ENCODE measurements at places on chromosomes 4 and X.

DNA sequence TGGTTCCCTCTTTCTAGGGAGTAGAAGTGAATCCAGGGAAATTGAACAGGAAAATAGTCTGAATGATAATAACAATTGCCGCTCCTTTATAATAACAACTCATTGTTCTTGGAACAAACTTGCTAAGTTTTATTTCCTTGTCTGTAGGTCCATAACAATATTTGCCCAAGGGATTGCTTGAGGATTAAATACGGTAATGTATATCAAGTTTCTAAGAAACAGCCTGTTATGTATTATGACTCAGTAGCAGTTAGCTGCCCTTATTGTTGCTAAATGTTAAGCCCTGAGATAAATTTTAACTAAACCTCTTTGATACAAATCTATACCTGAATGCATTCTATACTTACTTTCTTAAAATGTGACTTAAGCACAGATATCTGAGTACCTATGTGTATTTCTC, 215.9 kb upstream of the AADAT start:
- DNase-seq: no peak

GRCh38 chrX:122940199-122940598, 243.9 kb upstream of the GRIA3 start:
- no peak for DNase-seq

DNA sequence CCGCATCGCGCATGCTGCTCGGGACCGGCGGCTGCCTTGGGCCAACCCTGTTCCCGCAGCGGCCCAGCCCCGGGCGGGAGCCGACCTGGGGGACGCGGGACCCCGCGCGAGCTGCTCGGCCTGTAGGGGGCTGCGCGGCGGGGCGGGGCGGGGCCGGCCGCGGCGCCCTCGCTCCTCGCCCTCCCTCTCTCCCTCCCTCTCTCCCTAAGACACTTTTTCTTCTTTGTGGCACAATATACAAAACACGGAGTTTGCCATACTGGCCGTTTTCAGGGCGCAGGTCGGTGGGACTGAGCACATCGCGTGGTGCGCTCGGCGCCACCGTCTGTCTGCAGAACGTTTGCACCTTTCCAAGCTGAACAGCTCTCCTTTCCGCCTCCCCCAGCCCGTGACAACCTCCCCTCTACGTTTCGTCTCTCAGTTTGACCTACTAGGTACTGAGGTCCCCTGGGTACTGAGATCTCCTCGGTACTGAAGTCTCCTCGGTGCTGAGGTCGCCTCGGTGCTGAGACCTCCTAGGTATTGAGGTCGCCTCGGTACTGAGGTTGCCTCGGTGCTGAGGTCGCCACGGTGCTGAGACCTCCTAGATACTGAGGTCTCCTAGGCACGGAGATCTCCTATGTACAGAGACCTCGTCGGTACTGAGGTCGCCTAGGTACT, 261.1 kb upstream of the PLCXD1 start:
- peak; percentile 2 for DNase-seq

DNA sequence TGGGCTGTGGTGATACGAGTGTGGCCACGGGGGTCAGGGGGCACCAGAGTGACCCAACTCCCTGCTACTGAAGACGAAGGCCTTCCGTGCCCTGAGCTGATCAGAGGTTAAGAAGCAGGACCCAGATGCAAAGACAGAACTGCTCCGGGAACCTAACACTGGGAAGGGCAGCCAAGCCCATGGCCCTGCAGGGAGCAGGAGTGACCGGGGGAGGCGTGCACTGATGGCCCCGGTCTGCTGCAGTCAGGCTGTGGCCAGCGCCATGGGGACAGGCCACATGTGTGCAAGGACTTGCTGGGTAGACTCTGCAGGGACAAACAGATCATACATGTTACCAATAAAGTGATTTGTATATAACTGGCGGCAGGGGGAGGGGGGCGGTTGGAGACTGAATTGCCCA, 74.6 kb downstream of the ACOX3 start:
- no peak for DNase-seq

DNA sequence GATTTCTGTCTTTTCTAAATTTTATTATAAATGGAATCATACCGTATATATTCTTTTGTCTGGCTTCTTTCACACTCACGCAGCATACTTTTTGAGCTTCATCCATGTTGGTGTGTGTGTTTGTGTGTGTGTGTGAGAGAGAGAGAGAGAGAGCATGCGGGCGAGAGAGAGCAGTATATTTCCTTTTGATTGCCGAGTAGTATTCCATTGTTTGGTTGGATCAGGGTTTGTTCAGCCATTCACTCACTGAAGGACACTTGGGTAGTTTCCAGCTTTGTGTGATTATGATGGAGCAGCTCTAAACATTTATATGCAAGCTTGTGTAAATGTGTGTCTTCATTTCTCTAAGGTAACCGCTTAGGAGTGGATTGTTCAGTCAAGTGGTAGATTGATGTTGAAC, 3.1 kb upstream of the L1CAM start:
- no peak for DNase-seq

DNA sequence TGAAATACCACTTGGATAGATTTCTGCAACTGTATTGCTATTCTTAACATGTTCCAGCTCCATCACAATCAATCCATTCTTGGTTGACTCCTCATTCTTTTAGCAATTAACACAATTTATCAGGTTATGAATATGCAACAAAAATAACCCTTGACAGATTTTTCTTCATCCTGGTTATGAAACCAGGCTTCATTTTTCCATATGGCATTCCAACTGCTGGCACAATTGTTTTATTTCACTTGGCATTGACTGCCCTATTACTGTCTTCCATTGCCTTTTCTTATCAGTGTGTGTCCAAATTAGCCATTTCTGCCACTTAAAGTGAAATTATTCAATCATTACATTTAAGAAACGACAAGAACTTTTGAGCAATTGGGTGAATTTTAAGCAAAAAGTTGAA, 388.8 kb upstream of the EPHA5 start:
- no peak for DNase-seq

DNA sequence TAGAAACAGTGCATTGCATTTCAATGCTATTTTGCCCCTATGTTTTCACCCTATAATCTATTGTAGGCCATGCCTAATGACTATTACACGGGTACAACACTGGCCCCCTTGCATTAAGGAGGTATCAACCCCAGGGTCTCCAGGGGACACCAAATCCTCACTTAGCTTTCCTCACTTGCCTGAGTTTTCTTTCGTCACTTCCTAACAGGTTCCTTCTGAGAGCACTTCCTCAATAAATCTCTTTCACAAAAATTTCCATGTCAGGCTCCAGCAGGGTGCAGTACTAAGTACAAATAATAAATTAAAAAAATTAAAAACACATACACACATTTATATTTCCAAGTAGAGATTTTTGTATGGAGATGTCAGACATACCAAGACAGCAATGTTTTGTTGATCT, 165.0 kb downstream of the RBM46 start:
- no peak for DNase-seq

GRCh38 chrX:46961097-46961496, 48.9 kb downstream of the JADE3 start:
- no peak for DNase-seq

GRCh38 chrX:18935893-18936292, 48.0 kb downstream of the PHKA2 start:
- no peak for DNase-seq

DNA sequence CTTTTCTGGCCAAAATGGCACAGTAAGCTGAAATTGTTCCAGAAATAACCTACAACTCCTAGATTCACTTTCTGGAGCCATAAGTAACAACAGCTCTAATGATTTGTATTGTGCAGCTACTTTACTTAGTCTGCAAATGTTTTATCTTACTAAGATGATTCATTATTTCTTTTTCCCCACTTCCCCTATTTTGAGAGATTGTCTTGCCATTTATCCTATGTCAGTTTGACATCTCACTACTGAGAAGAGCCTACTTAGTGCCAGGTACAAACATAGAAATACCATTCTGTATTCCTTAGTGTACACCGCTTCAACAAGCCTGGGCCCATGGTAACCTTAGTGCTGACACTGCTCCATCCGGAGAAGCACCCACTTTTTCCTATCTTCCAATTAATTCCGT, 13.8 kb upstream of the STK26 start:
- DNase-seq: no peak

DNA sequence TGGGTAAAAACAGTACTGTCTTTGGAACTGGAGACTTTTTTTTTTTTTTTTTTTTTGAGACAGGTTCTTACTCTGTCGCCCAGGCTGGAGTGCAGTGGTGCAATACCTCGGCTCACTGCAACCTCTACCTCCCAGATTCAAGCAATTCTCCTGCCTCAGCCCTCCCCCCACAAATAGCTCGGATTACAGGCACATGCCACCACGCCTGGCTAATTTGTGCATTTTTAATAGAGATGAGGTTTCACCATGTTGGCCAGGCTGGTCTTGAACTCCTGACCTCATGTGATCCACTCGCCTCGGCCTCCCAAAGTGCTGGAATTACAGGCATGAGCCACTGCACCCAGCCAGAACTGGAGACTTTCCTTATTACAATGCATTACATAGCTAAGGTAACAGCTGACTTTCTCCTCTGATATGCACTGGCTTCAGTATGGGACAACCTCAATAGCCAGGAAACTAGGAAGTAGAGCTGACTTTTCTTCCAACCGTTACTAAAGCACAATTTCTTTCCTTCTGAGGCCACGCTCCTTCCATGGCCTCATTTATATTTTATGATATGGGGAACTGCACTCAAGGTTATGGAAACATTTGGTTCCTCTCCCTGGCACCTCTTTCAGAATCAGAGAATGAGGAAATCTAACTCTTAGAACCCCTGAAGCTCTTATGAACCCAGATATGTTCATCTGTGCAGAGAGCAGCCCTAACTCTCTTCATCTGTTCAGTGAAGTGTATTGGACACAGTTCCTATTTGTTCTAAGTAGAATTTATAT, 53.5 kb upstream of the FAM9B start:
- no peak for DNase-seq

GRCh38 chr4:83348074-83348473, 13.4 kb upstream of the HPSE start:
- DNase-seq: no peak

- DNase-seq: peak; percentile 11
These were observed 226.7 kb upstream of the PRKX start for GRCh38 chrX:3940000-3940610.

GRCh38 chrX:133448512-133449076, 33.3 kb upstream of the GPC4 start:
- no peak for DNase-seq

DNA sequence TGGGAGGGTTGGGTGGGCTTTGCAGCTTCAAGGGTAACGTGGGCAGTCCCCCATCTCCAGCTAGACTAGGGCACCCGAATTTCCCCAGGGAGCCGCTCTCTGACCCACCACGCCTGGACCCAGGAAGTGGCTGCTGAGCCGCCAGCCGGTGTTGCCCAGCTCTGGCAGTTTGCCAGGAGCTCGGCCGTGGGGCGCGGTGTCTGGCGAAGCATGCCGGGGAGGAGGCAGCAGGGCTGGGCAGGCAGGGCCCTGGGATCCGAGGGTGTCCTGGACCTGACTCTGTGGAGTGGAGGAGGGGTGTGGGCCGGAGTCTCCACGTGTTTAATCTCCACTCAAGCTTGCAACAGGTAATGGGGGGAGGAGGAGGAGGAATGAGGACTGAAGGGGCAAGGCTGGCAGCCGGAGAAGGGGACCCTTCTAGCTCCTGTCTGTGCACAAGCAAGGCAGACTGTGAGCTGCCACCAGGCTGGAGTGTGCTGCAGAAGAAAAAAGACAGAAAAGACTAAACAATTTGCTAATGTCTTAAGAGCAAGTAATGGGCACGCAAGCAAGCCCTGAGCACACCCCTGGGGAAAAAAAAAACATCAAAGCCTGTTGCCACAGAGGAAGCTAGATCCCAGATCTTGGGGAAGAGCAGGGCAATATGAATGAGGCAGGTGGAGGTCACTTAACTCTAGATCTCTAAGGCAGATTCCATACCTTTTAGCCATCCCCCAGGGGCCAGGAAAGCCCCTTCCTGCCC, 2.4 kb downstream of the LONRF3 start:
- peak; percentile 2 for DNase-seq

DNA sequence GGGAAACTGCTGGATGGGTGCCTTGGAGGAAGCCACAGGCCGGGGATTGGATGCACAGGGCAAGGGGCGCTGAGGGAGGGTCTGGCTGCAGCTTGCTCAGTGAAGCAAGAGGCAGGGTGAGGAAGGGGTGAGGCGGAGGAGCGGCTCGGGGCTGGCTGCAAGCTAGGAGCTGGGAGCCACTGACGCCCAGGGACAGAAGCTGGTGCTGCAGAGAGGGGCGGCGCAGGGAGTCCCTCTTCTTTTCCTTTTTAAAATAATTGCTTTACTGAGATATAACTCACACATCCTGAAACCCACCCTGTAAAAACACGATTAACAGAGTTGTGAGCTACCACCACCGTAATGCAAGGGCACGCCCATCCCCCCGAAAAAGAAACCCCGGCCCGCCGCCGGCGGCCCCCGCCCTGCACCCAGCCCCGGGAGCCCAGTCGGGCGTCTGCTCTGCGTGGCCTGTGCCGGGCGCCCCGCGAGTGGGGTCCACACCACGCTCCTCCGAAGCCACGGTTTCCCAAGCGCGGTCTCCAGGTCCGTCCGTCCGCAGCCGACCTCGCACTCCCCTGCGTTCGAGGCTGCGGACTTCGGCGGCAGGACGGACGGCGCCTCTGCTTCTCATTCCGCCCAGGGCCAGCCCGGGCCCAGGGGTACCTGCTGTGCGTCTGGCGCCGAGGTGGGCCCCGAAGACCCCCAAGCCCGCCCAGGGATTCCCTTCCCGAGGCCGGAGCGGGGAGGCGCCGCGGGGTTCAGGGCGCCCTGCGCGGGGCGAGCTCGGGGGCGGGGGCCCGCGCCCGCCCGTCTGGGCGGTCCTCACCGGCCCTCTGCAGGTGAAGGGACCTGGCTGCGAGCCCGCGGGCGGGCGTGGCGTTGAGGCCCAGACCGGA, 866 bp upstream of the UVSSA start:
- peak; percentile 40 for DNase-seq

DNA sequence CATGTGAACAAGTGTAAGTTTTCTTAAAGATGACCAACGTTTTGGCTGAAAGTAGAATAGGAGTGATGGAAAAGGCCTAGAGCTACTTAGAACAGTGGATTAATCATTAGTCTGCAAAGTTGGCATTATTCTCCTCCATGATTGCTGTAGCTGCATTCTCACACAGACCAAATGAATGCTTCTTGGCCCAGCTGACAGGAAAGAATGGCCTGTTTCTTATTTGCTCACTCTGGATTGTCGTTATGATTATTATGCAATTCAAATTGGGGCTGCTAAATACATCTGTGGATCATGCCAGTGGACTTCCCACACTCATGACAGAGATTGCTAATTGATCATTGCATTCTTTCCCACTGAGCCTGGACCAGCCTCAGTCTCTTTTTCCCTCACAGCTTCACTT, 285.0 kb downstream of the STIM2 start:
- DNase-seq: no peak

GRCh38 chr4:139085141-139085540, 69.6 kb downstream of the NOCT start:
- peak; percentile 42 for DNase-seq

GRCh38 chr4:8580321-8581093, at the start of gene GPR78:
Gene GPR78, plus strand, starts transcription at chr4:8580392. Its CDS starts 591 bp downstream, at chr4:8580983.
- DNase-seq: peak; percentile 46

DNA sequence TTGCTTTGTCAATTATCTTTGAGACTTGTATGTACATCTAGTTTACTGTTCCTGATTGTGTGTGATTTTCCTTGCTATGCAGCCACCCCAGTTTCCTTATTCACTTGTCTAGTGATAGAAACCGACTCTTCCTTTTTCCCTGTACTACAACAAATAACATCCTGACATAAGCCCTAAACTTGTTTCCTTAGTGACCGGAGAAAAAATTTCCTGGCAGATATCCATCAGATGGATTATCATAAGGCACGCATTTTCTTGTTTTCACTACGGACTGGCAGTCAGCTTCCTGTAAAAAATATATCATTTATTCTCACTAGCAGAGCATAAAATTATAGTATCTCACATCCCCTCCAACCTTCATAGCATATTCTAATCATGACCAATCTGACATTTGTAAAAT, 410.7 kb downstream of the CENPC start:
- peak; percentile 2 for DNase-seq

Data from cardiac fibroblast (primary cell).